ENCODE measurements at places on chromosomes 7 and 10.

- no peak for DNase-seq
These were observed 48.0 kb downstream of the PLPP4 start for GRCh38 chr10:120505056-120505455.

- peak; percentile 47 for DNase-seq
These were observed 16.2 kb downstream of the MALSU1 start for GRCh38 chr7:23315366-23315765.

GRCh38 chr10:70585578-70586169, 16.9 kb downstream of the PRF1 start:
- DNase-seq, result no peak

GRCh38 chr7:477626-478220, 41.9 kb downstream of the PDGFA start:
- no peak for DNase-seq

DNA sequence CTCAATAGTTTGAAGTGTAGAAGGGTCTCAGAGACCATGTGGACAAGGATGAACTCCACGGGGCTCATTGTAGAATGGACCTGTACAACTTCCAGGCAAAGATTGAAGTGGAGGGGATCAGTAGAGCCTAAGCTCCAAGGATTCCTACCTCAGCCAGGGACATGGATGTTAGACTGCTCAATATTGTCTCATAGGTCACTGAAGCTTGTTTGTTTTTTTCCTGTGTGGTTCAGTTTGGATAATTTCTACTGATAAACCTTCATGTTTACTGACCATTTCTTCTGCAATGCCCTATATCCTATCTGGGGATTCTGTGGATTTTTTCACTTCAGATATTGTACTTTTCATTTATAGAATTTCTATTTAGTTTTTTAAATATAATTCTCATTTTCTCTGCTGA, 8.9 kb downstream of the DYDC2 start:
- DNase-seq, result no peak

DNA sequence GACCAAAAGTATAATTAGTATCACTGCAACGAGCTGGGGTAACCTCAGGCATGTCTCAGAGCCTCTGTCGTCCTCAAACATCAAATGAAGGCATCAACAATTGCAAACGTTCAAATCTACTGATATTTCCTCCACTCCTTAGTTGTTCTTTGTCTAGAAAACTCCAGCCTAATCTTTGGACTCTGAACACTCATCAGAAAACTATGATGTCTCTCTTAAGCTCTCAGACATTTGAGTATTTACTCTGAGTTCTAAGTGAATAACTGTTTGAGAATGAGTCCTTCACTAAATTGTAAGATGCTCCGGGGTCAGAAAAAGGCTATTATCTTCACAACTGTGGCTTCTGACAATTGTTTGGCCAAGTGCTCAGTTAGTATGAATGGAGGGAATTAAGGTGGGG, 536.4 kb downstream of the NRG3 start:
- DNase-seq, result peak; percentile 6

DNA sequence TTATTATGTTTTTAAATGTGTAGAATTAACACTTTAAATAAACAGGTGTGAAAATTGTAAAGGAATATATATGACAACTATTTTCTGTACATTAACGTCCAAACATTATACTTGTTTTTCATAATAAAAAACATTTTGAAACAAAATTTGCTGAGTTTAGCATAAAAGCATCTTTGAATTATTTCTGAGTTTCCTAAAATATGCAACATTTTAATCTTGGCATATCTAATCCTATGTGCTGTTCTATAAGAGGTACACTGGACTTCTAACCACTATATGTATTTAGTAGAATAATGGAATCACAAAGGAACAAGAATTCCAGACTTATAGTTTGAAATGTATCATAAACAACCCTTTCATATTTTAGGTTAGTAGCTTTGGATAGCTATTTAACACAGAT, 16.6 kb downstream of the AKAP9 start:
- no peak for DNase-seq

GRCh38 chr7:116431787-116432526, 67.6 kb upstream of the CAV2 start:
- no peak for DNase-seq

DNA sequence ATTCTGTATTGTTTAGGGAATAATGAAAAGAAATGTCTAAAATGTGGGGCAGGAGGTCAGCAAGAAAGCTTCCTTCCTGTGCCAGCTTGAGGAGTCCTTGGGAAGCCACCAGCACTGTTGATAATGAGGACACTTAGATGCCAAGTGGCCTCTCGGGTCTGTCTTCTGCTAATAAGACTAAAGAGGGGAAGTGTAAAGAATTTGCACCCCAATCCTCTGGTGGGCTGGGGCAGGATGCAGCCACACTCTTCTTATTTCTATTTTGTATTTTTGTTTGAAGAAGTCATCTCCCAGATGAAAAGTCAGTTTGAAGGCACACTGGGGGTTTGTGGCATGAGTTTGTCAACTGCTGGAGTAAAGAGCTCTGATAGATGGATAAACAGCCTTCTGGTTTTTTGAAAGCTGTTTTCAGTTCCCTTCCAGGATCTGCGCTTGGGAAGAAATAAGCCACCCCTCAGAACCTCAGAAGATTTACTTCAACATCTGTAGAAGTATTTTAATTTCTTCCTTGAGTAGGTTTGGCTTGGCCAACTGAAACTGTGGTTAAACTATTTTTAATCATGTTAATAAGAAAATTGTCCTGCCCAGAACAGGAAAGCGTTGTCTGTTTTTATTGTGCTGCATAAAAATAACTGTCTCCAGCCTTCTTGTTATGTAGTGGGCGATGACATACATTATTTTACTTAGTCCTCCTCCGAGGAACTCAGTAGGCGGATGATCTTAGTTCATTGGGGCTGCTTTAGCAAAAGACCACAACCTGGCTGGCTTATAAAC, 128.8 kb upstream of the GPR26 start:
- DNase-seq, result no peak

- no peak for DNase-seq
These were observed 76.3 kb downstream of the COL13A1 start for GRCh38 chr10:69878038-69878437.

- peak; percentile 99 for DNase-seq
These were observed 302.7 kb downstream of the SUGCT start for GRCh38 chr7:40437498-40437897.

- no peak for DNase-seq
These were observed 70.2 kb downstream of the LRGUK start for GRCh38 chr7:134197345-134197744.

DNA sequence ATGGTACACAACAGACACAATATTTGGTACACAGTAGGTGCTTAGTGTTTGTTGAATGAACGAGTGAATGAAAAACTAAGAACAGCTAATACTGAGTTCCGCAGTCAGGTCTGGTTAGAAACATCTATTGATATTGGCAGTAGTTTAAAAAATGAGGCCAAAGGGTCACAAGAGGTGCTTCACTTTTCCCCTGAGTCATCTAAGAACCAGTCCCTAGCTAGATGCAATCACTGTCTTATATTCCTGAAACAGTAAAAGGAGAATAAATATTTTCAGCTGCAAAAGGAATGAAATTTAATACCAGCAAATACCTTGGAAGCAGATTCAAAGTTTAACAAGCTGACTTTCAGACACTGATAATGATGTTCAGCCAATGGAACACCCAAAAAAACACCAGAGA, 54.5 kb downstream of the SCRN1 start:
- peak; percentile 28 for DNase-seq

DNA sequence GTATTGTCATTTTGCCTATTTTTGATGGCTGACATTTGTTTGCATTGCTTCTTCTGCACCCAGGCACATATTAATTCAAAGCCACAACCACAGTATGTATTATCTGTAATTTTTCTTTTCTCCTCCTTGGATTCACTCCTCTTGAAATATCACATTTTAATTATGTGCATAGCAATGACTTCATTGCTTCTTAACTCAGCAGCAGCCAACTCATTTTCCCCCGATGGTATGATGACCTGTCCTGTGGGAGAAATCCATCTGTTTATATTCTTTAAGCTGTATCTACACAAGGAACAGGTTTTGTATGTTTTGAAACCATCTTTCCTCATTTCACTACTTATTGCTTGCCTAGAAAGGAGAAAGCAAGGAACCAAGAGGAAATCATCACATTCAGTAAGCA, 588.8 kb downstream of the INHBA start:
- DNase-seq, result peak; percentile 61

DNA sequence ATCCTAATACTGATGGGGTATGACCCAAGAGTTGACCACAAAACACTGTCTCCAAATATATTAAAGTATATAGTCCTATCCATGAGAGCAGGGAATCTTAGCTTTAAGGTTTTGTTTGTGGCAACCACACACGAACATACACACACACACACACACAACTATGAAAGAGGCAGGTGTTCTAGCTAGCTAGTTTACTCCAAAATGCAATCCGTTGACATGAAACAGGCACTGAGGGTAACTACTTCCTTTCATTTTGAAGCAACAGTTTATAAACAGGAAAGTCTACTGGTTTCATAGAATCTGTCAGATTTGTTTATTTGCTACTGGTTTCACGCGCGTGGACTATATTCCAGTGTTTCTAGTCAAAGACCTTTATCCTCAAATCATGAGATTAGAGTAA, 14.8 kb downstream of the HTR5A start:
- DNase-seq, result no peak

DNA sequence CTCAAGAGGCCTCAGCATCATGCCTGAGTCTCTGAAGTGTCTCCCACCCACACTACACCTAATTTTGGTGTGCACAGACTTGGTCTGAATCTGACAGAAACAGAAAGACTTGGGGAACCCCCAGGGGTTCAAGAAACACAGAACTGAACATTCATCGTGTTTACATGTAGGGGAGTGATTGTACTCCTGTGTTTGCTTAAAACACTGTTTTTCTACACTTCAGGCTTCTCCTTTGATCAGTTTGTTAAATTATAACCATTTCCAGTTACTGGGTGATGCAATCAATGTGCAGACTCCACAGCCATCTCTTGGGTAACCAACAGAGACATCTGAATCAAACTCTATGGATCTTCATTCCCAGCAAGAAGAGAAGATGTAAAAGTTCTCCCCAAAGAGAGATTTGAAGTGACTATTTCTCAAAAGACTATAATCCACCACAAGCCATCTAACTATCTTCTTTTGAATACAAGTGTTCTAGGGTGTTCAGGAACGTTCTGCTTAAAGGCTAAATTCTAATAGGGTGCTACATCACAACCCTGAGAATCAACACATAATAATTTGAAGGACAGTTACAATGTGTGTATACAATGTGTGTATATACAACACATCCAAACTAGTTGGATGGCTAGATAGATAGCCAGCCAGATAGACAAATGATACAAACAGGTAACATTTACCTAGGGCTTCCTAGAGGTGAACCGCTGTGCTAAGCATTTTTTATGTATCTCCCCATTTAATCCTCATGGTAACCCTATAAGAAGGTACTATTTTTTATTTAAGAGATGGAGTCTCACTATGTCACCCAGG, 34.2 kb downstream of the DNAJC12 start:
- no peak for DNase-seq

GRCh38 chr7:140541513-140542227, 62.4 kb upstream of the MKRN1 start:
- peak; percentile 93 for DNase-seq

- DNase-seq, result no peak
These were observed 172.1 kb upstream of the AOAH start for GRCh38 chr7:36896418-36896817.

DNA sequence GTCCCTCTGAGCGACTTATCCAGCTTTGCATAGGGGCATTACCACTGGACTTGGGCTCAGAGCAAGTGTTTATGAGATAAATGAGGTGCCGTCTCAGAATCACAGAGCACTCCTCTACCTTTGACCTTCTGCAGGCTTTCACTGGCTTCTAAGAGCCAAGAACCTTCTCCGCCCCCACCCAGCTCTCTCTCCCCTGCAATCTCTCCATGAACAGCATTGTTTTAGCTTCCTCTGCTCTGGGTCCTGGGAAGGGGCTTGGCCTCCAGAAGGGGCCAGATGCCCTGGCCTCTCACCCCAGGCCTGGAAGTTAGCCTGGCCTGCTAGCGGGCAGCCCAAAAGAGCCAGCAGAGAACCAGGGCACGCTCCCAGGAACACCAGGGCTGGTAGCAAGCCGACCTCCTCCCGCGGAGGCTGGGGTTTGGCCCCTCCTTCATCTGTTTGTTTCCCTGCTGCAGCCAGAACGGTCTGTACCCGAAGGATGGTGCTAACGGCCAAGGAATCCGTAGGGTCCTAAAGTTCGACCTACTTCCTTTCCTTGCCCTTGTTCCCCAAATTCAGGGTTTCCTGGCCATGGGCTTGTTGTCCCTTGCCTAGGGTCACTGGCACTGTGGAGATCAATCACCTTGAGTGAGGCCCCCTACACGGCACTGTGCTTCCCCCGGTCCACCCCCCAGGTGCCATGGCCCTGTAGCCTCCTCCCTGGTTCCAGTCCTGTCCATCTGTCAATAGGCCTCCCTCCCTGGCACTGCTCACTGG, 18.7 kb upstream of the DDIT4 start:
- DNase-seq, result peak; percentile 33

DNA sequence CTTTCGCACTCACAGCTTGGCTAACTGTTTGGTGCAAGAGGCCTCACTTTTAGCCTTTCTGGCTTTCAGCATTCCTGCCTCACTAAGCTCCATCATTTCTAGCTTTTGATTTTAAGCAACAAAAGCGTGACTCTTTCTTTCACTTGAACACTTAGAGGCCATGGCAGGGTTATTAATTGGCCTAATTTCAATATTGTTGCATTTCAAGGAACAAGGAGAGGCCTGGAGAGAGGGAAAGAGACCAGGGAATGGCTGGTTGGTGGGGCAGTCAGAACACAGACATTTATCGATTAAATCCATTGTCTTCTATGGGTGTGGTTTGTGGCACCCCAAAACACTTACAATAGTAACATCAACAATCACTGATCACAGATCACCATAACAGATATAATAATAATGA, 31.3 kb downstream of the CHST3 start:
- no peak for DNase-seq

- no peak for DNase-seq
These were observed 127.1 kb downstream of the CREB5 start for GRCh38 chr7:28539289-28539981.

DNA sequence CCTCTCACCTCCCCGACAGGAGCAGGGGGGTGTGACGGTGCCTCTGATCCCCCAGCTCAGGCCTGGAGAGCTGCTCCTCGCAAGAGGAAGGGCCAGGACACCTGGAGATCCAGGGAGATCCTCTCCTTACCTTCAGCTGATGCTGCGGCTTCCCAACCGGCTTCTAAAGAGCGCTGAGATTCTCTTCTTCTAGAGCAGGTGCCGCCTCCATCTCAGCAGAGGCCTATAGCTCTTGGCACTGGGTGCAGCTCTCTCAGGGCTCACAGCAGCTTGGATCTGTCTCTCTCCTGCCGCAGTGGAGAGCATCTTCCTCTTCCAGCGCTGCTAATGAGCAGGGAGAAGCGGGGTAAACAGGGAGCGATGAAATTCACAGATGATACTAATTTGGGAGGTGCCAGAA, 189.6 kb upstream of the PLXNA4 start:
- DNase-seq, result no peak

- DNase-seq, result no peak
These were observed 84.7 kb downstream of the PTPRZ1 start for GRCh38 chr7:121957626-121958025.

DNA sequence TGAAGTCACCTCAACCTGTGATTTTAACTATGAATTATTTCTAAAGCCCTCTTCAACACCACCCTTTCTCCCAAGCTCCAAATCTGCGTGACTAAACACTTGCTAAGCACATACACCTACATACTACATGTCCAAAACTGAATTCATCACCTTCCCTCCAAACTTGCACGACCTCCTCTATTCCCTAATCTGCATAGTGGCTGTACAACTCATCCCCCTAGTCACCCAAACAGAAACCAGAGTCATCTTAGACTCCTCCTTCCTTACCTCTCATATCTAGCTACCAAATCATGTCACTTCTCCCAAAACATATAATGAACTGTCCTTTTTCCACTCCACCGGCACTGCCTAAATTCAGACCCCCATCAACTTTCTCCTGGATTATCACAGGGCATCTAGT, 16.2 kb downstream of the ARHGAP21 start:
- DNase-seq, result no peak

All from astrocyte (in vitro differentiated cells and primary cell).